H9 (cell line): ENCODE measurements at places on chromosomes 2 and 18.

DNA sequence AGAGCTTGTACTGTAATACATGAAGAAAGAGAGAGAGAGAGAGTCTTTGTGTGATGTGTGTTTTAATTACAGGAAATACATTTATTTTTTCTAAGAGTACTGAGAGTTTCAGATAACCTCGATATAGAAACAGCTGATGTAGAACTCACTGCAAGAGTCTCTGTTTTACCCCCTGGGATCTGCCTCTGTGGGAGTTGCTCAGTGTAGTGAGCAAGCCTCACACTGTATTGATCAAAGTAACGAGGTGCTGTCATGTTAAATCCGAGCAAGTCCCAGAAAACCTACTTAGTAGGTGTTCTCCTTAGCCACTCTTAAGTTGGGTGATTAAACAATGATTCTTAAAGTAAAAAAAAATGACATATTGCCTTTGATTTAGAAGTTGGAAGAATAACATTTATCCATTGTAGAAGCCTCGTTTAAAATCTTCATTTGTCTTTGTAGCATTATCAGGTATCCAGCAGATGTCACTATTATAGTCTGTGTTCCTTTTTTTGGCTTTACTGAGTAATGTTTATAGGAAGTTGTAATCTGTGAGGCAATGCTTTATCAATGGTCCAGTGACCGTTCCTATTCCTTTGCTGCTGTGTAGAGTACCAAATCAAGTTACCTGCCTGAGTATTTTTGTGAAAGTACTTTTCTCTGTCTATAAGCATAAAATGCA lies 219.0 kb downstream of the MYO3B start:
- DNase-seq, result no peak

GRCh38 chr2:98158305-98158704 lies 71.3 kb downstream of the VWA3B start:
- DNase-seq, result peak; percentile 12

- DNase-seq, result no peak
Observed at GRCh38 chr2:11919953-11920352, 173.5 kb downstream of the LPIN1 start.

DNA sequence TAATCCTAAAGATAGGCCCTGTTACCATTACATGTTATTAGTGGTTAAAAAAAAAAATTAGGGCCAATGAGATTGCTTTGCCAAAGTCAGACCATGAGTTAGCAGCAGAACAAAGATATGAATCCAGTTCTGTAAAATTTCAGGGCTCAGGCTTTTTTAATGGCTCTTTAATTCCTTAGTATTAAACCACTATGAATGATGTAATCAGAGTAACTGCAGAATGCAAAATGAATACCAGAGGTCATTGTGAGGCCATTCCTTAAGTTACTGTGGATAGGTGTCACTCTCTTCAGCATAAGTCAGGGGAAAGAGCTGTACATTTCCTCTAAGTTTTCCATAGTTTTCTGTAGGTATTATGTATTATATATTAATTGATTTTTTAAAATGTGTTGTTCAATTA lies 42.2 kb upstream of the TBR1 start:
- DNase-seq, result no peak

DNA sequence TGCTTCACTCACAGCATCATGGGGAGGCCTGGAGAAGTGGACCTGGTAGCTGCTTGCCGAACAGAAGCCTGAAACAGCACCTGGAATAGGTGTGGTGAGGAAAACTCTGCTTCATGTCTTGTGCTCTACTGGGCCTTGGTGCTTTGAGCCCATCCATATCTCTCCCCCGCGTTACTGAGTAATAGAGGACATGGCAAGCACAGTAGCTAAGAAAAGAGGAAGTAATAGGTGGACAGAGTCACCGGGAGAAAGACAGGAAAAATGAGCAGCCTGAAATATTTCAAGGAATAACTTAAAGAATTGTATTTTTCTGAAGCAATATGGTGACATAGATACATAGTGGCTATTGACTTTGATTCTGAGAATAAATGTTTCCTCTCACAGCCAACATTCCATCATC lies 14.0 kb upstream of the HNMT start:
- DNase-seq, result no peak

- DNase-seq, result no peak
Observed at GRCh38 chr2:162368494-162368893, 24.6 kb downstream of the GCA start.

DNA sequence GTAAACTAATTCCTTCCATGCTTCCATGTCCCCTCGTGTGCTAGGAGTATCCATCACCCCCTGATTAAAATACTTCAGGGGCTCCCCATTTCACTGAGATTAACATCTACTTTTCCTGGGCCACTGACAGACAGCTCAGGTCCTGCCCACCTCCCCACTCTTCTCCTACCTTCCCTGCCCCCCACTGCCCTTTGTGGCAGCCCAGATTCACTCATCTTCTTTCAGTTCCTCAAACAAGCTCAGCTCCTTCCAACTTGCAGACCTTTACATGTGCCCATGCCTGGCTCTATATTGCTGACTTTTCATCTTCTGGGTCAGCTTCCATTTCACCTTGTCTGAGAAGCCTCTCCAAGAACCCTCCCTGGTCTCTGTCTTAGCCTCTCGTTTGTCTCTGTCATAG lies 12.0 kb downstream of the RUFY4 start:
- DNase-seq, result no peak

DNA sequence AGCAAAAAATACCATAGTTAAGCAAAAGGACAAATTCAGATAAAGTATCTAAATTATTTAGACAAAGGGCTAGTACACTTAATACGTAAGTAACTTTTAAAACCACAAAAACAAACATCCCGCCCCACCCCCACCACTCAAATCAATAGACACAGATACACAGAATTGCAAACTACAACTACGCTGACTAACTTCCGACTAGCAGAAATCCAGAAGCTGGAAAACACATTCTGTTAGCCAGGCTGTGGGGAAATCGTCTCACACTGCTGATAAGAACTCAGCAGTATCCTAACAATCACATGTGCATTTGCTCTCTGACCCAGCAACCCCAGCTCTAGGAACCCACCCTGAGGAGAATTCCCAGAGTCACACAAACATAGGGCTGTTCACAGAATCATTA lies 16.6 kb downstream of the FAM168B start:
- DNase-seq, result no peak

DNA sequence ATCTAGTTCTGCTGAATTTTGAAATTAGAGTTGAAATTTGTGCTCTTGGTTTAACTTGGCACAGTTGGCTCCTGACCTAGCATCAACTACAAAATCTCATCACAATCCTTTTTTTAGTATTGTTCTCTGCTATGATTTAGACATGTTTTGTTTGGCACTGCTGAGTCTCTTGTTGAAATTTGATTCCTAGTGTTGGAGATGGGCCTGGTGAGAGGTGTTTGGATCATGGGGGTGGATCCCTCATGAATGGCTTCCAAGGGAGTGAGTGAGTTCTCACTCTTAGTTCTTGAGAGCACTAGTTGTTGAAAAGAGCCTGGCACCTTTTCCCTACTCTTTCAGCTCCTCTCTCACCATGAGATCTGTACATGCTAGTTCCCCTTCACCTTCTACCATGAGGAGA lies 605.6 kb upstream of the SLC39A10 start:
- no peak for DNase-seq

GRCh38 chr2:165081276-165081675 lies 122.6 kb downstream of the SCN3A start:
- DNase-seq, result no peak

GRCh38 chr2:185507719-185508118 lies 230.9 kb upstream of the FSIP2 start:
- DNase-seq, result no peak

GRCh38 chr2:173982918-173983317 lies 17.7 kb upstream of the SP3 start:
- no peak for DNase-seq

DNA sequence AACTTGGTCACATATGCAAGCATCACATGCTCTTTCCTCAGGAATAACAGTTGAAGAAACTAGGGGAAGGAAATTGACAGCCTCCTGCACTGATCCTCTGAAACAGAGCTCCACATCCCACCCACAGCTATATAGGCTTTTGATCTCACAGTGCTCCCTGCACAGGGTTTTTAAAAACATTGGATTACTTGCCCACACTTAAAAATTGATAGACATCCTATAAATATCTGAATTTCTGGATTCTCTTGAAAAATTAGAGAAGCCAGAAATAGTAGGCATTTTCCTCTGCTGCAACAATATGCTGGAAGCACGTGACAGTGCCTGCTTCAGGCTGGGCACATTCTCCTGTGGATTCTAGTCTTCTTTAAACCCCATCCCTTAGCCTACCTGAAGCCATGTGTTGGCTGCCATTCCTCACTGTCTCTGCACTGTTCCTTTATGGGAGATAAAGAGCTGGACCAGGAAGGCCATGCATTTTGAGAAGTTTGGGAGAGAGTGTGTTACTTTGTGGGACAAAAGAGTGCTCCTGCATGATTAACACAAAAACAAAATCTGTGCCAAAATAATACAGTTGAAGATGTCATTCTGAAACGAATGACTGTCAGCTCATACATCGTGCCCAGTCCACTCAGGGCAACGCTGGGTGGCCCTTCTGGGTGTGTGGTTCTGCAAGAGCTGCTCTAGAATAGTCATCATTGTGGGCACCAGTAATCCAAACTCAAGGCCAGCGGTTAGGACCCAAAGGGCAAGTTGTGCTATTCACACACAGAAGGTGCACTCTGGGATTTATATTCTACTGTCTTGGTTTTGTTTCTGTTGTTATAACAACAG lies 59.8 kb downstream of the GYPC start:
- no peak for DNase-seq

DNA sequence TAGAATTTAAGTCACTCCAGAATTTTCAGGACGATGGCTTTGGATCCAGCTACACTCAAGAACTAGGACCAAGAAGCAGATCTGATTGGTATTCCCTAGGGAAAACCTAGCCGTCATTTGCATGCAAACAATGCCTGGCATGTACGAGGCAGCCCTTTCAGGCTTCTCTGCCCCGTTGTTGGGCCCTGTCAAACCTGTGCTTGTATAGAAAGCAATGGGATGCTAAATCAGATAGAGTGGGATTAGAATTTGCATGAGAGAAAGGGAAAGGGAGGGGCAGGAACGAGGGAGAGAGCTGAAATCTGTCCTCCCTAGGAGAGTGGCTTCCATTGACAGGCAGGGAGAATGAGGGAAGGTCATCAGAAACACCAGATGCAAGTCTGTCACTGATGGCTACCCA lies 28.6 kb downstream of the ARID5A start:
- peak; percentile 67 for DNase-seq

DNA sequence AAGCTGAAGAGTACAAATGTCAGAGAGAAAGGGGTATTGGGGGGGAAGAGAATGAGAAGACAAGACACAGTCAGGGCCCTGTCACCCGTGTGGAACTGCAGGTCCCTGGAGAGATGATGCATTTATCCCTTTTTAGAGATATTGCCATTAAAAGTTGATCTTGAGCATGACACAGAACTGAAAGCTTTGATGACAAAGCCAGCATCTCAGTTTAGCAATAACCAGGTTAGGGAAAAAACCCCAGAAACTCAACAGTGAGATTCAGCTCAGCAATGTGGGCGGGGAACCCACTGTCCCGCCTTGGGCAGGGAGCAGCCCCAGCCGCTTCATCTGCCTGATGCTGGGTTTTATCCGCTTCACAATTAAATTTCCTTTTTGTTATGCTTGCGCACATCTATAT lies 181.1 kb downstream of the NEDD4L start:
- no peak for DNase-seq

GRCh38 chr18:46437061-46437460 lies 220.0 kb downstream of the LOXHD1 start:
- DNase-seq, result no peak

GRCh38 chr18:61595615-61596251 lies 262.5 kb downstream of the CDH20 start:
- DNase-seq, result no peak

- no peak for DNase-seq
Observed at GRCh38 chr2:66872986-66873754, 438.2 kb downstream of the MEIS1 start.

- DNase-seq, result no peak
Observed at GRCh38 chr18:48781163-48781987, 169.4 kb downstream of the SMAD7 start.

- DNase-seq, result no peak
Observed at GRCh38 chr18:48682768-48683167, 143.9 kb downstream of the CTIF start.
